ENCODE measurements at places on chromosomes 2 and 18.

DNA sequence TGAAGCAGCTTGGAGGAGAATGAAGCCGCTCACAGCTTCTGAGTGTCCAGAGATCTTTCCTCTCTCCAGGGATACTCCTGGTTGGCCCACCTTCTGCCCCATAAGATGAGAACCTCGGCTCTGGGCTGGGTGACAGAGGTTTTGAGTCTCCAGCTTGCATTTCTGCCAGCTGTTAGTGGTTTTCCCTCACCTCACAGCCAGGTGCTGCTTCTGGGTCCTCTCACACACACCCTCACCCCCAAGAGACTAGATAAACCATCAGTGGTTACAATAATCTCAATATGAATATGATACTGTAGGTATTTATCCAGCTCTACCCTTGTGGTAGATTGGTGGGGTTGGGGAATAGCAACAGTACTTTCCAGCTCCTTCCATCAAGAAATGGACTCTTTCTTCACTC lies 161.7 kb upstream of the SIX3 start:
- no peak for DNase-seq

DNA sequence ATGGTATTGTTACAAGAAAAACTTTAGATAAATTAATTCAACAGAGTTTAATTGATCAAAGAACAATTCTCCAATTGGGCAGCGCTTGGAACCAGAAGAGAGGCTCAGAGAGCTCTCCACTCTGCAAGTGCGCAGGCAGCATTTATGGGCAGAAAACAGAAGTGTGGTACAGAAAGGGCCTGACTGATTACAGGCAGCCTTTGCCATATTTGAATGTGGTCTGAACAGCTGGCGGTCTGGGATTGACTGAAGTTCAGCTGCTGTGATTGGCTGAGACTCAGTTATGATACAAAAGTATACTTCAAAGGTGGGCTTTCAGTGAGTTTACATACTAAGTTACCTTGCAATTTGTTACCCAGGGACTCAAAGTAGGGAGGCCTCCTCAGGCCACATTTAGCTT lies 301.3 kb upstream of the ID2 start:
- no peak for DNase-seq

- no peak for DNase-seq
Measured at GRCh38 chr18:76467371-76468190, 27.5 kb downstream of the ZNF516 start.

GRCh38 chr2:104431701-104432121 lies 422.2 kb upstream of the POU3F3 start:
- DNase-seq, result peak; percentile 15

DNA sequence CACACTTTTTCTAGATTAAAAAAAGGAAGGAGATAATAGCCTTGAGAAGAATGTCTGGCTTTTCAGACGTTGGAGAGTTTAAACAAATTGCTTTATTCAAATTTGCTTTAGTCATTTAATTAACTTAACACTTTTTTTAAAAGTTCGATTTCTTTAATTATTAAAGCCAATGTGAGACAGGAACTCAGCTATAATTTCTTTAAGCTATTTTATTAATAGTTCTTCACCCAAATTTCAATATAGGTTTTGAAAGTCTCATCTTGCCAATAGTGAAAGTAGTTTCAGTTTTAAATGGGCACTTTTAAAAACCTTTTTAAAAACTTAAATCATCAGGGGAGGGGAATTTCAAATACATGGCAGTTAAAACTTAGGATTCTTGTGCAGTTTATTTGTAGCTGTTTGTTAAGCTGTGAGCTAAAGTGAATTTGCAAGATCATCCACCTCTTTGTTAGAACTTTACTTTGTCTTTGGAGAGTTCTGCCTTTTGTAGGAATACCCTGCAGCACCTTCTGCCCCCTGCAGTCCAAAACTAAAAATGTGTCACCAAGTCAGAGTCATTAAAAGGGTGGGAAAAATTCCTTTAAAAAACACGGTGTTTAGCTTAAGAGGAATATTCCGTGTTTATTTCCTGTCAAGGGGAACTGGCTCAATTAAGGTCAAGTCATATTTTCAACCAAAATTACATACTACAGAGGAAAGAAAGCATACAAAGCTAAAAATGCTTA lies 4.6 kb downstream of the TGIF1 start:
- peak; percentile 70 for DNase-seq

- no peak for DNase-seq
Measured at GRCh38 chr2:35783723-35784122, 571.9 kb upstream of the CRIM1 start.

GRCh38 chr18:49733321-49733720 lies 80.0 kb downstream of the ACAA2 start:
- no peak for DNase-seq

DNA sequence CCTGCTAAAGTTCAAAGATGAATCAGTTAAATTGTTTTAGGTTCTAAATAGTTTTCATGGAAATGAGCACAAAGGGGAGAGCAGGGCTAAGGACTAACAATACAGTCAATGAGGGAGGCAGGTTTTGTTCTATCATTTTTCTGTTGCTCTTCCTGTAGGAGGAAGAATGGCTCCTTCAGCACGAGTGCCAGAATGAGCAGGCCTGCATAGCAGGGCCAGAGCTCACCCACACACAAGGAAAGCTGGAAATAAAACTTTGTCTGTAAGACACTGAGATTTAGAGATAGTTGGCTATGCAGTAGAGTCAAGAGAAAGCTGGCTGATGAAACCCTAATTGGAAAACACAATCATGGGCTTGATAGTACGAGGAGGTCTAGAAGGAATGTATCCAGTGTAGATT lies 313.3 kb downstream of the MBD2 start:
- no peak for DNase-seq

DNA sequence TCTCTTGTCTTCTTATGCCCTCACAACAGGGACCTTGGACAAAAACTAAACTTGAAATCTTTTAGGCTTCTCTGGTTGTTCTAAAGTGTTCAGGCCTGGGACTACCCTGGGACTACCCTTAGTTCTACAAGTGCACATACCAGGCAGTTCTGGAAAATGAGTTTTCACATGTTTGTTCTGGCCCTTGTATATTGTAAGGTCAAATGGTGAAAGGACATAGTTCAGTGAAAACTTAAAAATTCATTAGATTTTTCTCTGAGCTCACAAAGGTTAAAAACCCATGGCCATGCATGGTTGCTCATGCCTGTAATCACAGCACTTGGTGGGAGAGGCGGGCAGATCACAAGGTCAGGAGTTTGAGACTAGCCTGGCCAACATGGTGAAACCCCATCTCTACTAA lies 875.5 kb upstream of the FAM98A start:
- no peak for DNase-seq

DNA sequence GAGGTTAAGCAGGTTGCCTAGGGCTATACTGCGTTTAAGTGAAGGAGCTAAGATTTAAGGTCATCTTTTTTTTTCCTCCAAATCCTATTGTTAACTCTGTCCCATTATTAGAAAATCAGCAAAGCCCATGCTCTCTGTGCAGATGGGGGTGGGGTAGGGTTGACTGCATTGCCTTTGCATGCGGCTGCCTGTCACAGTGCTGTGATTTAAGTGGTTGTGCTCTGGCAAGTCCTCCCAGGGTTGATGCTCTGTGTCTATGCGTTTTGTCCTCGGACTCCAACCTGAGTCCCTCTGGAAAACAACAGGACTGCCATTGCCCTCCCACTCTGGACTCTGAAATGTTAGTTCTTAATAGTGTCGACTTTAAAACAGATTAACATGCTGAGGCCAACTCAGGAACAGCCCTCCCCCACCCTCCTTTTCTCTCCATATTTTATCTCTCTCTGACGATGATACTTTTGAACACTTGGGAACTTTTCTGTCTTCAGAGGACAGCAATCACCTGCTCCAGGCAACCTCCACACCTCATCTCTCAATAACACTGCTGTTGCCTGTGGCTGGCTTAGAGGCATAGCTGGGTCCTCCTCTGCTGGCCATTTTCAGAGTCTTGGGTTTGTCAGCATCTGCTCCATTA lies 5.8 kb downstream of the FHOD3 start:
- DNase-seq, result no peak

GRCh38 chr2:10924441-10924840 lies 12.7 kb downstream of the KCNF1 start:
- no peak for DNase-seq

- no peak for DNase-seq
Measured at GRCh38 chr2:185771396-185771795, 32.8 kb downstream of the FSIP2 start.

GRCh38 chr2:8548065-8548618 lies 133.7 kb upstream of the ID2 start:
- DNase-seq, result no peak

- no peak for DNase-seq
Measured at GRCh38 chr18:9941103-9941502, 27.3 kb downstream of the VAPA start.

DNA sequence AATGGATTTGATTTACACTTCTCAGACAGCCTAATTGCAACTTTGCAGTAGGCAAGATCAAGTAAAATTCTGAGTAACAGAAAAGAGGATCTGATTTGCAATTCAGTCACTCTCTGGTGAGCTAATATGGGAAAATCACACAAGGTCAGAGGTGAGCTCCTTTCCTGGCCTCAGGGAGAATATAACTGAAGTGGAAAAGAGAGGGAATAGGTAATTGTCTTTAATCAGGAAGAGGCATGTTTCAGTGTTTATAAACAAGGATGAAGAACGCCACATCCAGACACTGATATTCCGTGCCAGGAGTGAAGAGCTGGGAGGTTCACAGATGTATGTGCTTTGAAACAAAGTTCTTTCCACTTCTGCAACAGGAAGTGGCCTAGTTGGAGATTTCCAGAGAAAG lies 127.1 kb downstream of the ETAA1 start:
- no peak for DNase-seq

DNA sequence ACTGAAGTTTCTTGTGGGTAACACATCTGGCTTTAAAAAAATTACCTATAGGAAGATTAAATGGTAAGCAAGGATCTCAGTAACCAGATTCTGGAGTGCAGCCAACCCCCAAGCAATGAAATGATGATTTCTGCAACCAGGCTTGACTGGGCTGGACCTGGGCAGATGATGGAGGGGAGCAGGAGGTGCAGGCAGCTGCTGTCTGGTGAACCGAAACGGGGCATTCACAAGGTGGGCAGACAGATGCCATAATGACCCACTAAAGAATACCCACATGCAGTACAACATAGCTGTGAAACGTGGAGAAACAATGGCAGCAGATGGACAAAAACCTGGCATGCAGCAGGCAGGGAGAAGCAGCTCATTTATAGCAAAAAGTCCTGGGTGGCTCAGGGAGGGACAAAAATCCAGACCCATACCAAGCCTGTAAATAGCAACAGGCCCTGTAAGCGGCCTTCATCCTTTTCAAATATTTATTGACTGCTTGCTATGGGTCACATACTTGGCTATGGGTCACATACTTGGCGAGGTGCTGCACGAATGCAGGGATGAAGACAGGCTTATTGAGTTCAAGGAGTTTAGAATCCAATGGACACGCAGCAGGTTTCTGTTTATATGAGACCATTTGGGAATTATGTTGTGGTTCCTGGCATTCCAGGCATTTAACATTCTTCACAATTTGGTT lies 244.7 kb downstream of the HRH4 start:
- DNase-seq, result no peak

DNA sequence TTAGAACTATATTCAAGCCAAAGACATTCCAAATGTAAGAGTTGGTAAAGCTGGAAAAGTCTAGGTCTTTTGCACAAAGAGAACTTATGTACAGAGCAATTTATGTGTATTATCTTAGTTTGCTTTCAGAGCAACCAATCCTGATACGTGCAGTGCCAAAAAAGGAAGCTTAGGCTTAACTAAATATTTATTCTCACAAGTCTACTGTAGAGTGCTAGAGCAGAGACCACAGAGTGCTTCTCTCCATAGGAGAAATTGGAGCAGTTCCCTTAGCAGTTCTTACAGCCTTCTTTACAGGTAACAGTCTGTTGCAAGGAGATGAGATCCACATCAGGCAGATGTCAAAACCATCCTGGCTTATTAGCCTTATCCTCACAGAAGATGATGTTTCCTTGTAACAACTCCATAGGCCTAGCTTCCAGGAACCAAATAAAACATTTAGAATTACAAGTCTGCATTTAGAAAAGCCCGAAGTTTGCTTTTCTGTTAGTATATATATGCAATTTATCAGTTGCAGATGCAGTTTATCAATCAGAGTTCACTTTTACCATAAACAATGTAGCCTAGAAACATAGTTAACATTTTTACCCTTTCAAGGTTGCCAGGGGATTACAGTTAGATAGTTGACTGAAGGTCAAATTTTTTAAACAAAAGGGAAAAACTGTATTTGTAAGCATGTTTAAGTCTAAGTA lies 250.6 kb upstream of the KCNJ3 start:
- peak; percentile 29 for DNase-seq

DNA sequence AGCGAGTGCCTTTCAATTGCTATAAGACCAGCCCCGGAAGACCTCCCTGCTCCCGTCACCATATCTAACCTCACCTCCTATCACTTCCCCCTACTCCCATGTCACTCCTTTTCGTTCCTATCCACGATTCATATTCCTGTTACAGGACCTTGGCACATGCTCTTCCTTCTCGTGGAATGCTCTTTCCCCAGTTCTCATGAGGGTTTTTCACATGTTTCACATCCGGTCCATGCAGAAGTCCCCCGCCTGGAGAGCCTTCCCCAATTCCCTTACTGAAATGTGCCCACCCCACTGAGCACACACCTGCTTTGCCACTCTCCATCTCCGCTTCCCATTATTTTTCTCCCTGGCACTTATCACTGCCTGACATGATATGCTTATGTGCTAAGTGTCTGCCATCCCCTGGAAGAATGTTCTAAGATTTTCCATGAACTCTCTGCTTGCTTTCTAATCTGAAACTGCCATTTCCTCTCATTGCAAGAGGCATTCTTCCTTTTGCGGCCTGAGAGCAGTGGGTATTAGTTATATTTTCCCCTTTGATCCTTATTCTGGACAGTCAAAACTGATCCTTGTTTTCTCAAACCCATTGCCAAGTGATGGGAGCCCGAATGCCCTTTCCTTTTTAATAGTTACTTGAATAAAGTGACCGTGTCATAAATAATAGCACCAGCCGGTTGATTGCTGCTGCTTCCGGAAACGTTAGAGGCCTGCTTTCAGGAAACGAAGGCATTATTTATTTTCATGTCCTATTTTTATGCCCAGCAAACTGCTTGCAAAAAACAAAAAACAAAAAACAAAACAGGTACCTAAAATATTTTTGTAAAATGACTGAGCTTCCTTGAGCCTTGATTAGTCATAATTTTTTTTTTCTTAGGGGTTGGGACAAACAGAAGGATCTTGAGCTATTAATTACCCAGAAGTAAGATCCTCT lies 127.9 kb downstream of the ZNF532 start:
- no peak for DNase-seq

GRCh38 chr2:25912851-25913695 lies 34.8 kb upstream of the ASXL2 start:
- no peak for DNase-seq
